ENCODE measurements at places on chromosomes 3 and 15. TPM values are rescaled to one million over a fixed set of nuclear protein-coding genes. Genes with fewer than 3 reads are reported as not detected.

GRCh38 chr15:51888593-51889195 is 59.2 kb downstream of the TMOD3 start:
- DNase-seq, result no peak

DNA sequence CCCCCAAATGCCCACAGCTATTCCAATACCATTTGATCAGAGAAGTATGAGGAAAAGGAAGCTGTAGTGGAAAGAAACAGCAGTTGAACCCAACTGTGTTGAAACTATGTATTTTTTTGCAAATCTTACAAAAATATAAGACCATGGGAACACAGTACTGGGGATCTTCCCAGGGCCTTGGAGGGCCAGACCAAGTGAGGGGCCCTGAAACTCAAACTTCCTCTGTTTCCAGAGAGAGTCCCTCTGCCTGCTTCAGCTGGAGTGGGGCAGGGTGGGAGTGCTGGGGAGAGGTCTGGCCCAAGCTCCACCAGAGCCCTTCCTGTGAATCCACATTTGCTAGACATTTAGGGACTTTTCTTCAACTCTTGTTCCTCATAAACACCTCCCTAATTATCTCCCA is 263.9 kb downstream of the CHST2 start:
- no peak for DNase-seq

- DNase-seq, result no peak
These were observed 17.9 kb upstream of the ANKRD28 start for GRCh38 chr3:15815696-15816095.

- DNase-seq, result no peak
These were observed 45.4 kb upstream of the CTDSPL start for GRCh38 chr3:37816271-37816670.

- no peak for DNase-seq
These were observed 123.1 kb downstream of the ZMAT3 start for GRCh38 chr3:178948546-178948945.

GRCh38 chr15:85044251-85044853 is 62.7 kb downstream of the PDE8A start:
- DNase-seq, result peak; percentile 27

DNA sequence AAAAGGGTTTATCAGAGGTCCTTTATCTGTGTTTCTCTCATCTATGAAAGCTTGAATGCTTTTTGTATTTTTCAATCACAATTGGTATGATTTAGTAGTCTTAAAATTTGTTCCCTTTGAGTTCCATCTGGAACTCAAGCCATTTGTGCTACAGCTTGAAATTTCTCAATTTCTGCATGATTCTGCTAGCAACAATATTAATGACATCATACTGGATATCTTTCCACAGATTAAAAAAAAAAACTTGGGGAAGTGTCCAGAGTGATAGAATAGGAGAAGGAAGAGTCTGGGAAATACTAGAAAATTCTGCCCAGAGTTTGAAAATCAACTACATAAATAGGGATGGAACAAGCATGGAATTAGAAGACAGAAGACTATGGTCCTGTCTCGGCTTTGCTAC is 9.3 kb upstream of the FBN1 start:
- DNase-seq, result no peak

Gene ZXDC
- 42.4 TPM for total RNA-seq

Gene PDE8A
- 58.3 TPM for total RNA-seq
